Choroid plexus epithelial cell (primary cell): ENCODE measurements at places on chromosomes 11 and 22.
A peak's percentile ranks its signal among the peaks of the same experiment; 100 is the strongest.

GRCh38 chr22:45473626-45474237 is 29.0 kb upstream of the FBLN1 start:
- peak; percentile 32 for DNase-seq

DNA sequence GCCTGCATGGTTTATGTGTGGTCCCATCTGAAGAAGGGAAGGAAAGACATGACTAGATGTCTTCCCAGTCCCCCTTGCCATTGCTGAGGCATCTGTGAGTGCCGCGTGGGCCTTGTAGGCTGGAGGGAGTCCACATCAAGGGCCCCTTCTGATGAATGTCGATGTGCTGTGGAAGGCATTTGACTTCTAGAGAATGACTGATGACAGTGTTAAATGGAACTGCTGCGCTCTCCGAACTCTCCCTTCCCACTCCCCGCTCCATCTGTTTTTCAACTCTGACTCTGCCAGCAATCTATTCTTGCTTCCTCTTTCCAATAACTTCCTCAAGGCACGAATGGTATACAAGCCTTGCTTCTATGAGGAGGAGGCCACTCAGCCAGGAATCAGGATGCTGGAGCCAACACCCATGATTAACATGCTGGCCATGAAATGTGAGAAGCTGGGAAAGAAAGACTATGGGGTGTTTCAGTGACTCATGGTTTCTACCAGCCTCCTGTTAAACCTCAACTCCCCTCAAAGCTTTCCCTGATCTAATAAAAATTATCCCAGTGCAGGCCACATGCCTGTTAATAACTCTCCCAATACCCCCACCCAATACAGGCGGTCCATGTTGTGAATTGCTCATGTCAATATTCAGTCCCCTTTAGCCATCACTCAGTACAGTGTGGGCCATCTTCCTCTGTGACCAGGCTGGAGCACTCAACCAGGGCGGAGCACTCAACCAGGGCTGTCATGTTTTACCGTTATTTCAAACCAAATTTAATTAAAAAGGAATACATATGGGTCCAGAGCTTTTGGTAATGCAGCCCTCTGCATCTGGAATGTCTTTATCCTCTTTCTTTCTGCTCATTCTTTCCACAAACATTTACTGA is 46.4 kb upstream of the TBCEL start:
- DNase-seq, result no peak

- DNase-seq, result peak; percentile 51
Measured at GRCh38 chr22:35477911-35478582, 62.6 kb upstream of the RASD2 start.

- no peak for DNase-seq
Measured at GRCh38 chr22:43400449-43400848, 11.4 kb upstream of the MPPED1 start.

GRCh38 chr11:102226702-102227490 is 90.4 kb upstream of the BIRC3 start:
- peak; percentile 82 for DNase-seq

GRCh38 chr11:35282221-35282882 is 137.0 kb downstream of the SLC1A2 start:
- DNase-seq, result peak; percentile 74

DNA sequence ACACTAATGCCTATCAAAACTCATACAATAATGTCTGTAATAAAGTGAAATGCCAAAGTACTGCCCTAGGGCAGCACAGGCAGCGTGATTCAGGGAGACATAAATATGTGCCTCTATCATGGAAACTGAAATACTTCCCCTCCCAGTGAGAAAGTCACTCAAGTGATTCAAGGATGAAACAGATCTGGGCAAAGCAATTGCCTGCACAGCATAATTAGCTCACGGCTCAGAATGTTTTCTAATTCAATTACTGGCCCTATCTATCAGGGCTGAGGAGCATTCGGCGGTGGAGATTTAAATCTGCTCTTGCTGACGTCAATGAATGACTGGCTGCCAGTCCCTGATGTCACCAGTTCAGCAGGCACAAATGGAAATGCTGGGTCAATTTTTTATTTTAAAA is 27.7 kb upstream of the PPP2R1B start:
- DNase-seq, result peak; percentile 50

GRCh38 chr11:101269990-101270660 is 140.5 kb upstream of the PGR start:
- DNase-seq, result no peak
